Kasumi-1 (cell line): ENCODE measurements at places on chromosomes 6 and 20.

DNA sequence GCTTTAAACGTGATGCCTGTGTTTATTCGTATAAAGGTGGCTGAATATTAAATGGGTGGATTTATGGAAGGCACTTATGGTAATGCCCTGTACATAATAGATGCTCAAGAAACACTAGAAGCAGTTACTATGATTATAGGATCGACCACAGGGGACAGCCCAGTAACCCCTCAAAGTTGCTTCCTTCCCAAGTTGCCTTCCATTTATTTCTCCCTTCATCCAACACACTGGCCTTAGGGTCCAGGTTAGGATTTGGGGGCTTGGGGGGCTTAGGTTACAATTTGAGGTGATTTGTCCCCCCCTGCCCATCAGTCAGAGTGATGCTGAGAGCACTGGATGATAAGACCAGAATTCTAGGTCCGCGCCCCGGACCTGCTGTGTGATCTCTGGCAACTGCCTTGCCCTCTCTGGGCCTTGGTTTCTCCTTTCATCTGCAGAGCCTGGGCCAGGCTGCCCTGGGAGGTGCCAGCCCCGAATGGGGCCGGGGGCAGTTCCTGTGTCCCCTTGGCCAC is 101.5 kb downstream of the CEBPB start:
- no peak for DNase-seq

DNA sequence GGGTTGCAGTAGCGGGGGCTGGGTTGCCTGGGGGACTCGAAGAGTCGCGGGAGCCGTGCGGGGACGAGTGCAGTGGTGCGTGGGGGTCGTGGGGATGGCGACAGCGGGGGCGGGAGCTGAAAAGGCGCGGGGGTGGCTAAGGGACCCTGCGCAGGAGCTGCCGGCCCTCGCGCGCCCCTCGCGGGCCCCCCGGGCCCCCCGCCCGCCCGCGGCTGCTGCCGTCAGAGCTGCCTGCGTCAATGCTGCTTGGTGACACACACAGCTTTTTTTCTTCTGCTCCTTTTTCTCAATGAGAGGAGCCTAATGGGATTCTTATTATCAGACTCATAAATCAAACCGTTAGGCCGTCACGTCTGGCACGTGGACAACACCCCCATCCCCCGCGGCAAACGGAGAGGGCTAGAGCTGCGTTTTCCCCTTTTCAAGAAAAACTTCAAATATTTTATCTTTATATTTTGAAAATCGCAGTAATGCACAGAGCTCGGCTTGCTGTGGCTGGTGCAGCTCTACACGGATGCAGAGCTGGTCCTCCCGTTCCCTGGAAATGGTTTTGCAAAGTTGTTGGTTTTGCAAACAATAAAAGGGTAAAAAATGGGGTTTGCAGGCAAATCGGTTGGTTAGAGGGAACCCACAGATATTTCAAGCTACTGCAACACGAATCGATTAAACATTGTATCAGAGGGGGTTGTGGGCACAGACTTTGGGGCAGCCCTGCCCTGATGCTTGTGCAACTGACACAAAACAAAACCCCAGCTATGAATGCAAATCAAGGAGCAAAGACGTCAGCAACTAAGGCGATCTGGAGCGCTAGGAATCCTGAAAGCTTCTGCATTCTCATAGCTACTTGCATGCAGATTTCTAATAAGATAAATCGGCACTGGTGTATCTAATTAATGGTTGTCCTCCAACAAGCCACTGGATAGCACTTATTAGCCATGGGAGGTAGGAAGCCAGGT is 161.4 kb downstream of the TBXT start:
- DNase-seq, result no peak

- no peak for DNase-seq
These were observed 1.3 kb downstream of the SLC39A7 start for GRCh38 chr6:33201935-33202334.

DNA sequence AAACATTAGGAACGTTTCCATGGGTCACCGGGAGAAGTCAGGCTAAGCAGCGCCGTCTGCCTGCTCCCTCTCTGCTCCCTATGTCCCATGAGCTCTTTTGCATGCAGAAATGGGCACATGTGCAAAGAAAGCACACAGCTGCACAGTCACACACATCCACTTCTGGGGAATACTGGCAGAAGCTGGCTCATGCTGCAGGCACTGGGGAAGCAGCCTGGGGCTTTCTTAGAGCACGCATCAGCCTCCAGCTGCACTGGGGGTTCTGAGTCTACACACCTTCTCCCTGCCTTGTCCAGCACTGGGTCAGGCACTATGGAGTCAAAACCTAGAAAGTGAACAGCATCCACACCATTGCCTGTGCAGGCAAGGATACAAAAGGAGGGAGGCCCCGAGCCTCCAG is 76.1 kb upstream of the FOXQ1 start:
- DNase-seq, result no peak

DNA sequence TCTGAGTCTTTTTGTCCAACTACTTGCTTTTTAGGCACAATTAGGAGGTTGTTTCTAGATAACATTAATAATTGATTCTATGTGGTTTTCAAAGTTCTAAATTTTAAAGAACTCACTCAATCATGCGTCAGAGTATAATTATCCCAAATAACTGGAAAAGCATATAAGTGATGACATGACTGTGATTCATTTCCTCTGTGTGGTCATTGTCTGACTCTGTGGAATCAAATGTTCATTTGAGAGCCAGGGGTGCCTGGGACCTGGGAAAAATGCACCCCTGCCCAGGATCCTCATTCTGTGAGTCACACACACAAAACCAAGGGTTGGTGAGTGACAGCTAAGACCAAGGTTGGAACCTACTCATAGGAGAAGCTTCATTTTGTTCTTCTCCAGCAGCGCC is 127.1 kb upstream of the MLIP start:
- no peak for DNase-seq

GRCh38 chr6:53119772-53120409 is 28.8 kb downstream of the GCM1 start:
- DNase-seq, result no peak

DNA sequence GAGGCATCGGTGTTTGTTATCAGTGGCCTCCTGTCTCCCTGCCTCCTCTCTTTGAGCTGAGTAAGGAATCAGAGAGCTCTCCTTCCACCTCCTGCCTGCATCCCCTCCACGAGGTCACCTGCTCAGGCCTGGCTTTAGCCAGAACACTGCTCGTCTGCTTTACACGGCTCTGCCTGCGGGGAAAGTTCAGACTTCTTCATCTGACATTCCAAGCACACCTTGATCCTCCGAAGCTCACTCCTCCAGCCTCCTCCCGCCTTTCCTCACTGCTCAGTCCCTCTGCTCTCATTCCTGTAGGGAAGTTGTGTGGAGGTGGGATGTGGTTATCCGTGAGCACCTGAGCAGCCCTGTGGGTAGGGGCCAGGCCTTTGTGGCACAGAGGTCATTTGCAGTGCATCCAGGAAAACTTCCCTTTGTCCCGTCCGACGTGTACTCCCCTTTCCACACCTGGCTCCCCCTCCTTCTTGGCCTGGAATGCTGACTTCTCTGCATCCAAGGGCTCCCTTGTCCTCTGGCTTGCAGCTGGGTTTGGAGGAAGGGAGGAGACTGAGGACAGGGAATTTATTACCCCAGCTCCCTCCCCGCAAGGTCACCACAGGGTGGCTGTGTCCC is 12.8 kb upstream of the CCDC167 start:
- DNase-seq, result no peak

DNA sequence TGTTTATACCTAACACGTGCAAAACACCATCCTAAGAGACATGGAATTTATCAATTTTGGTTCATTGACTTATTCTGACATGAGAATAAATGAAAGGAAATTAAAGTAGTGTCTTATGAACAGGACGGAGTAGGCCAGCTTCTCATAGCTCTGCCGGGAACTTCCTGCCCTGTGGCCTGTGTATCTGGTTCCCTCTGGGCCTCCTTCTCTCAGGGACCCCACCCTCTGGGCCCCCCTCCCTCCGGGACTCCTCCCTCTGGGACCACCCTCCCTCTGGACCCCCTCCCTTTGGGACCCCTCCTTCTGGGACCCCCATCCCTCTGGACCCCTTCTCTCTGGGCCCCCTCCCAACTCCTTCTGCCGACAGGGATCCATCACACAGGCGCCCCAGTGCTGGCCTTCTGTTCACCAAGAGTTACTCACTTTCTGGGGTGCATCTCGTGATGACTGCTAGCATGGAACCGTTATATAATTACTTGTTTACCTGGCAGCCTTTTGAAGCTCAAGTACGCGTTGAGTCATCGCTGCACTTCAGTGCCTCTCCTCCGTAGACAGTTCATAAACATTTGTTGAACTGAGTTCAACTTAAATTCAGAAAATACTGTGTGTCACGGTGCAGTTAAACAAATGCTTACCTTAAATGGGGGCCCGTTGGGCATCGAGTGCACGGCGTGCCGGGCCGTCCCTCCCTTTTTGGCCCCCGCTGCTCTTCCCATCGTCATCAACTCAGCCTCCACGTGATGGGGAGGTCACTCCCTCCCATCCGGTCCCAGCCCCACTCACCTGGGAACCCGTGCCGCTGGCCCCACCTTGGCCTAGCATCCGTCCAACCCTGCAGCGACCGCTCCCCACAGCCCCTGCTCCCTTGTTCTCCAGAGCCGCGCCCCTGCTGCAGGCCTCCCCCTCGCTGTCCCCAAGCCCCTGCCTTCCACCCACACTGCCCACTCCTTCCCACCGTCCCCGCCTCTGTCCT is 8.1 kb downstream of the CCR6 start:
- DNase-seq, result no peak

DNA sequence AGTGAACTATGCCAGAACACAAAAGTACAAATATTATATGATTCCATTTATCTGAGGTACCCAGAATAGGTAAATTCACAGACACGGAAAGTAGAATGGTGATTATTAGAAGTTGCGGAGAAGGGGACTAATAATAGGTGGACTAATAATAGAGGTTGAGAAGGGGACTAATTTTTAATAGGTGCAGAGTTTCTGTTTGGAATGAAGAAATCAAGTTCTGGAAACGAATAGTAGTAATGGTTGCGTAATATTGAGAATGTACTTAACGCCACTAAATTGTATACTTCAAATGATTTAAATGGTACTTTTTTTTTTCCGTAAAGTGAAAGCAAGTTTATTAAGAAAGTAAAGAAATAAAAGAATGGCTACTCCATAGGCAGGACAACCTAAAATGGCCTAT is 33.2 kb downstream of the B4GALT5 start:
- DNase-seq, result no peak

- no peak for DNase-seq
These were observed 54.8 kb downstream of the DSTN start for GRCh38 chr20:17624551-17625245.

DNA sequence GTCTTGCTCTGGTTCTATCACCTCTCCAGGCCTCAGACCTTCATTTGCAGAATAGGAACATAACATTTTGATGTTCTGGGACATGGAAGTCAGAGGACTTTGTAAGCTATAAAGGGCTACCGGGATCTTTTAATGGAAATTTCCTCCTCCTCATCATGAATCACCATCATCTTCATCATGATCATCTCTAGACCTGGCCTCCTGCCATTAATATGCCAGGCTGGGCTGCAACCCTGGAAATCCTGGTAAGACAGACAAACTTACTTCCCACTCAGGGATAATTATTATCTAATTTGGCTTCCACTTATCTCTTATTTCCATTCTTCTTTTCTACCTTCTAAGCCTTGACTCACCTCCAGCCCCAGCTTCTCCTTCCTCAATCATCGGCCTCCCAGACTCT is 41.0 kb upstream of the MRPS18A start:
- DNase-seq, result no peak

GRCh38 chr6:111942561-111942960 is 69.3 kb upstream of the FYN start:
- no peak for DNase-seq

GRCh38 chr6:124757560-124757959 is 204.7 kb upstream of the RNF217 start:
- DNase-seq, result no peak
